Activated CD4-positive, alpha-beta T cell treated with anti-CD3 and anti-CD28 coated beads, Interleukin-2, amount 10 ng/mL, durations not matched to agents 7 days and 5 days (primary cell): ENCODE measurements at places on chromosomes 1 and 21. TPM values are rescaled to one million over a fixed set of nuclear protein-coding genes. Genes with fewer than 3 reads are reported as not detected.

- H3K4me1 ChIP-seq, result peaks cover 4% of the 10 kb centered on the region
- H3K4me3 ChIP-seq, result no peak overlapping the region
- no peak for DNase-seq
- no peak overlapping the region for H3K27ac ChIP-seq
- H3K36me3 ChIP-seq, result no peaks in the 10 kb centered on the region
Observed at GRCh38 chr1:244231193-244231571, 180.1 kb downstream of the ZBTB18 start.

DNA sequence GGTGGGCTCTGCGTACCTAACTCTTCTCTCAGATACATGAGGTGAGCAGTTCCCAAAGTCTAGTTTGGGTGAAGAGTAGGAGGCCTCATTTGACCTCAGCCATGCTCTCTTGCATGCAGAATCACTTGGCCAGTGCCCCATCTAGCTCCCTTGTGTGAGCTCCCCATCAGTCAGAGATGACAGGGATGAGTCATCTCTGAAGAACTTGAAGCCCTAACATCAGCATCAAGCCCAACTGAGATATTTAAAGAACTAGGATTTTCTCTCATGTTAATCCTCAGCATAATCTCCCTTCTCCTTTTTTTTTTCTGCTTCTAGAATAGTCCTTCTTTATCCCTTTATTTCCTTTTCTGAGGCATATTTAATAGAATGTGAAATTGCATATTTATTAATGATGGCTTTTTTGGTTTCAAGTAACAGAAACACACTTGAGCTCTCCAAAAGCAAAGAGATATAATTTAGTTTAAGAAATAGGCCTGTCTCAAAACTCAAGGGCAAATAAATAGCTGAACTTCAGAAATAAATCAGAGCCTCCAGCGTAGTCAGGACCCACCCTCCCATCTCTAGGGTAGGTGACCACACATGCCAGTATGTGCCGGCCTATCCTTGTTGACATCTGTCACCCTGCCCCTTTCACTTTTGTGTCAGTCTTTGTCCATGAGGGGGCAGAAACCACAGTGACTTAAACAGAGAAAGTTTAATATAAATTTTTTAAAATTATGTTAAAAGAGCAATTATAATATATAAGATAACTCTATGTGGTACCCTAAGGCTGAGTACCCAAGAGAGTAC is 112.3 kb downstream of the TSEN15 start:
- H3K27me3 ChIP-seq, result no peaks in the 10 kb centered on the region
- no peak overlapping the region for H3K27ac ChIP-seq
- DNase-seq, result no peak

GRCh38 chr1:183720028-183720427 is 66.9 kb upstream of the APOBEC4 start:
- no peaks in the 10 kb centered on the region for H3K36me3 ChIP-seq
- DNase-seq, result no peak
- H3K4me1 ChIP-seq, result no peaks in the 10 kb centered on the region
- H3K27me3 ChIP-seq, result no peaks in the 10 kb centered on the region
- no peak overlapping the region for H3K27ac ChIP-seq
- H3K4me3 ChIP-seq, result no peak overlapping the region

GRCh38 chr1:240539769-240540414 is 72.1 kb downstream of the GREM2 start:
- H3K4me3 ChIP-seq, result no peak overlapping the region
- H3K4me1 ChIP-seq, result peaks cover 8% of the 10 kb centered on the region
- H3K36me3 ChIP-seq, result no peaks in the 10 kb centered on the region
- DNase-seq, result no peak
- H3K27ac ChIP-seq, result no peak overlapping the region

GRCh38 chr1:12063141-12064072 is at the start of gene TNFRSF8:
TSS of gene TNFRSF8 (plus strand) at chr1:12063303. CDS start at chr1:12063599, 296 bp downstream.
- DNase-seq, result peak; percentile 43
- peaks cover 59% of the 10 kb centered on the region for H3K4me1 ChIP-seq
- H3K36me3 ChIP-seq, result peaks cover 2% of the 10 kb centered on the region
- peak within 1 kb of the TSS; percentile 65 for H3K27ac ChIP-seq
- peaks cover 26% of the 10 kb centered on the region for H3K27me3 ChIP-seq

- no peaks in the 10 kb centered on the region for H3K36me3 ChIP-seq
- H3K4me3 ChIP-seq, result no peak overlapping the region
- no peak overlapping the region for H3K27ac ChIP-seq
- H3K4me1 ChIP-seq, result no peaks in the 10 kb centered on the region
Observed at GRCh38 chr21:20617130-20617529, 381.1 kb upstream of the NCAM2 start.

DNA sequence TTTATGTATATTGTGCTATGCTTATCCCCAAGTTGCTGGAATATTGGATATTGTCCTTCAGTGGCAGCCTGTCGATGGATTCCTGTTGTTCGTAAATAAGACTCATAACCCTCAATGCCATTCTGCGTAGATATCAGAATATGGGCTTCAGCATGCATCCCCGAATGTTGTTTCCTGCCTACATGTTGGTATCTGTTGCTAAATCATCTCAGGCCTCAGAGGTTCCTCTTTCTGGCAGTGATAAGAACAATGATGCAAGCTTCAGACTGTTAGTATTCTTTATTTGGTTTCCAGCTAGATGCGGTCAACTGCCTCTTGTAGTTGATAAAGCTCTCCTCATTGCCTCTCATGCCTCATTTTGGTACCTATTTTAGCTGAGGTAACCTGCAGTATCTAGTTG is 2082.6 kb downstream of the MRPL39 start:
- H3K4me1 ChIP-seq, result no peaks in the 10 kb centered on the region
- DNase-seq, result no peak
- no peaks in the 10 kb centered on the region for H3K27me3 ChIP-seq
- H3K36me3 ChIP-seq, result no peaks in the 10 kb centered on the region

DNA sequence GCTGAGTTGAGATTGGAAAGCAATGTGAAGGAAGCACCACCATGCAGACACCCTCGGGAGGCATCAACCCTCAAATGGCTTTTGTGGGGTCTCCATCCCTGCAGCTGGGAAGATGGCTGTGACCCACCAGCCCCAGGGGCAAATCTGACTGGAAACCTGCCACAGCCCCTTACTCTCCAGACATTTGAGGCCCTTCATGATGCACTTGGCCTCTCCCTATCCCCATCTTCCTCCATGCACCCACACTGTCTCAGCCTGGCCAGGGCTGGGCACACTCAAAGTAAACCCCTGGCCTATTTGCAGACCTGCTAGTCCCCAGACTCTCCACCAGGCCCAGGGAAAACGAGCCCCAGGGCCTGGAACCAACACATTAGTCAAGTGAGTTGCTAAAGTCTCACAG is 205.2 kb downstream of the MATN1 start:
- H3K36me3 ChIP-seq, result no peaks in the 10 kb centered on the region
- peaks cover 3% of the 10 kb centered on the region for H3K27me3 ChIP-seq
- no peak overlapping the region for H3K4me3 ChIP-seq
- no peak overlapping the region for H3K27ac ChIP-seq
- no peak for DNase-seq

DNA sequence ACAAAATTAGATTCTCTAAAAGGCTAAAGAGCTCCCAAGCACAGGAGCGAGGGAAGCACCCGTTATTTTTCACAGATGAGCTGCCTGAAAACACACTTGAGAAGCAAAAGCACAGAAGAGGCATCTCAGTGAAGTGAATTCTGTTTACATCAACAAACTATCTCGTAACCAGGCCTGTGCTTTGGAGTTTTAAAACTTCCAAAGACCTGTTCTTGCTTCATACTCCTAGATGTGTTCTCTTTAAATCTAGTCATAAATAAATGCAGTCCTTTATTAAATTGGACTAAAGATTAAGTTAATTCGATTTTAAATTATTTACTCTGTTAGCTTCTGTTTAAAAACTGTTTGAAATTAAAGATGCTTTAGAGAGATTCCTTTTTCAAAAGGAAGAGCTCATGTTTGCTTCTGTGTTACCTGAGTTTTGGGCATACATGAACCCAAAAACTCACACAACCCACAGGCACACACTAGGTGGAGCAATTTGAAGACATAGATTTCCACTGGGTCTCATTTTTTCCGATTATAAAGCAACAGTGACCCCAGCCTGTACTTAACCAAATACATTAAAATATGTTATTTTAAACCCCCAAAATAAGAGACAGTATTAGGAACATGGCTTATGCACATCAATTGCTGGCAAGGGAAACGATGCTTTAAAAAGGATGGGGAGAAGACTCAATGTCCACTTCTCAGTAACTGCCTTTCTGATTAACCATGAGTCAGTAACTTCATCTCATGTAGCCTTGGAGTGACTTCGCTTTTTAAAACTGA is 648.2 kb downstream of the SMYD3 start:
- H3K27me3 ChIP-seq, result no peaks in the 10 kb centered on the region
- no peak for DNase-seq
- no peak overlapping the region for H3K4me3 ChIP-seq

GRCh38 chr1:239555350-239555749 is 169.0 kb downstream of the CHRM3 start:
- H3K27me3 ChIP-seq, result no peaks in the 10 kb centered on the region
- no peaks in the 10 kb centered on the region for H3K36me3 ChIP-seq
- no peak for DNase-seq
- H3K4me1 ChIP-seq, result peaks cover 10% of the 10 kb centered on the region
- H3K27ac ChIP-seq, result no peak overlapping the region
- H3K4me3 ChIP-seq, result no peak overlapping the region

The FAM43B gene
- not detected for total RNA-seq

The SPTA1 gene
- total RNA-seq, result not detected

The OPN3 gene
- total RNA-seq, result 17.2 TPM

The EXO1 gene
- total RNA-seq, result 44.4 TPM
